ENCODE measurements at places on chromosomes 13 and 19. TPM values are rescaled to one million over a fixed set of nuclear protein-coding genes. Genes with fewer than 3 reads are reported as not detected.

DNA sequence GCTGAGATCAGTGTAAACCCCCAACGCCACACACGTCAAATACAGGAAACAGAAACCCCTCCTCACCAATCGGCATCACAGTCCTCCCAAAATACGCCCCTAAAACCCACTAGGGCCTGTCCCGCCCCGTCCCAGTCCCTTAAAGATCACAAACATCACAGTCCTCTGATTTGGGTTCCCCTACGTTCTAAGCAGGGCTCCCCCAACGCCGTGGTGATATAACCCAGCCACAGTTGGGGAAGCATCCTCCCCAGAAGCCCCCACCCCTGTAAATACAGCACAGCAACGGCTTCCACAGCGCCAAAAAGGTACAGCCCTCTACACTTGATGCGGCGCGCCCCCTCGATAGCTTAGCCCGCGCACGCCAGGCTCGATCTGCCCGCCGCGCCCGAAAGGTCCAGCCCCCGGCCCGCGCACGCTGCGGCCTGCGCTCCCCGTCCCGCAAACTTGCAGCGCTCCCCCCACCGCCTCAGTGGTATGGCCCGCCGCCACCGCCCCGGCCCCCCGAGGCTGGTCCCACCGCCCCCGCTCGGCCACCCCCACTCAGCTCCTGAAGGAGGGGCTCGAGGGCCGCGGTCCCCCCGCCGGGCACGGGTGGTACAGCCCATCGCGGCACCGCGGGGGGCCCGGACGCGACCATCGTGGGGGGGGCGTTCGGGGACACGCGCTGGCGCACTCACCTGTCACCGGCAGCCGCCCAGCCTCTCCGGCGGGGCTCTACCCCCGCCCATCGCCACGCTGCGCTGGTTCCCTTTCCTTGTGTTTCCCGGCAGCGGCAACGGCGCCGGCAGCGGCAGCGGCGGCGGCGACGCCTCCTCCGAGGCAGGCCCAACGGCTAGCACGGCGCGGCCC lies at the start of gene AKT2:
TSS of gene AKT2 (minus strand) at position 845 of the 852 bp plus-strand sequence. CDS start 20,078 bp downstream, outside the sequence.
- peak; percentile 88 for DNase-seq

The PRR22 gene
- 1.1 TPM for total RNA-seq

DNA sequence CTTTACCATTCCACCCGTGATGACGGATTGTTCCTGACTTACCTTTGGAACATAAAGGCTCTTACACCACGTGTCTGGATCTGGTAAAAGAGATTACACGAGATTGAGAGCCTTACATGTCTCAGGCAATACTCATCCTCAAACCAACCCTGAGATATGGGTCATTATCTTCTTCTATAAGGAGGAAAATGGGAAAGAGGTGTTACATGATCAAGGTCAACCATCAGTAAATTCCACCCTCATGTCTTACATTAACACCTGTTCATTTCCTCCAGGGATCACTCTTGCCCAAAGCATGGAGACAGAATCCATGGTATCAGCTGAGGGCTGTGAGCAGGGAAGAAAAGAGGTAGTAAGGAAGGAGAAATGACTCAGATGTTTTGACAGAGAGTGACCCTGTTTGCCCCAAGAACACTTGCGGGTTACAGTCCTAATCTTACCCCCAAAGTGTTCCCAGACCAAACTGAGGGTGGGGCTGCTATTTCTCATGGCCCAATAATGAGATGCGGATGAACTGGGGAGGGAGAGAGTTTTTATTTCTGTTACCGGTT lies 19.6 kb downstream of the LILRB4 start:
- no peak for DNase-seq

- DNase-seq: no peak
Observed at GRCh38 chr13:113138792-113139551, 16.4 kb downstream of the F10 start.

The NCAN gene
- not detected for total RNA-seq

- peak; percentile 18 for DNase-seq
Observed at GRCh38 chr13:41802684-41803444, 158.0 kb downstream of the VWA8 start.

The STARD13 gene
- total RNA-seq: 0.31 TPM

The NAPSA gene
- total RNA-seq: 40.2 TPM

Measured in activated naive CD4-positive, alpha-beta T cell treated with anti-CD3 and anti-CD28 coated beads for 36 hours (primary cell).